ENCODE measurements at places on chromosomes 7 and 10.

- DNase-seq = no peak
Measured at GRCh38 chr7:35658606-35659201, 36.2 kb downstream of the HERPUD2 start.

GRCh38 chr7:35624299-35625186 is 70.4 kb downstream of the HERPUD2 start:
- peak; percentile 56 for DNase-seq

- no peak for DNase-seq
Measured at GRCh38 chr7:513521-514166, 6.0 kb downstream of the PDGFA start.

- DNase-seq = no peak
Measured at GRCh38 chr7:100582650-100583049, 3.3 kb downstream of the LRCH4 start.

- DNase-seq = no peak
Measured at GRCh38 chr10:117360994-117361667, 14.1 kb downstream of the PDZD8 start.

- no peak for DNase-seq
Measured at GRCh38 chr10:49542353-49542752, 3.4 kb upstream of the ERCC6 start.

DNA sequence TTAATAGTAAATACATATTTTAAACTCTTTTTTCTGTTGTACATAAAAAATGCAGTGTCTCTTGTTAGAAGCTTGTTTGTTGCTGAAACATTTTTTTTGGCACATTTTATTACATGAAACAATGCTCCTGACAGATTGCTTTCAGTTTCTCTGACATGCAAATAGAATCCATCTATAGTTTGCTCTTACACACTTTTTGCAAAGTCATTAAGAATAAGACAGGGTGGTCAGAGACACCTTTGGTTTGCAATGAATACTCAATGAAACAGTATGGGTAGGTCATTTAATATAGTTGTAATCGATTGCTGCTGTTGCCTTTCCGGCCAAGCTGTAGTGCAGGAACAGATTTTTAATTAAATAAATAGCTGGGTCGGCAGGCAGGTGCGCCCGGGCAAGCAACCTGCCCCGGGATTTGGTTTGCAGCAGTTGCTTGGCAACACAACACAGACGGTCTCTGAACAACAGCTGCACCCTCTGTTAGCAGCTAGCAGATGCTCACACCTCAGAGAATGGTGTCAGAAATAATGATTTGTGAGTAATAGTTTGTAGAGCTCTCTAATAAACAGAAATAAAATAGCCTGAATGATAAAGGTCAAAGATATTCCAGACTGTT is 115.7 kb upstream of the CACNA2D1 start:
- no peak for DNase-seq

DNA sequence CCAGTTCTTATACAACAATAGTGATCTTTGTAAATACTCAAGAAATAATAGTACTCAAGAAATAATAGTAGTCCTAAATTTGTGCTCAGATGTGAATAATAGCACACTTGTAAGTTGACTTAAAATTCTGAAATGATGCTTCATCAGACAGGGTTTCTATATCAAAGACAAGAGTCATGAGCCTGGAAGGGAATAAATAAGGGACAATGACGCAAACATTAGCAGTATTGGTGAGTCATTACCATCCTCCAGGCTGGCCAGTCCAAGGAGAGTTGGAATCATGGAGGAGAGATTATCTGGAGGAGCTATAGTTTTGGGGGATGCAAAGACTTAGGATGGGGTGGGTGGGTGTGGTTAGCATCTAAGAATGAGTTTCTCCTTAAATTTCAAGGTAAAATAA is 6.1 kb upstream of the SH3PXD2A start:
- DNase-seq = no peak

DNA sequence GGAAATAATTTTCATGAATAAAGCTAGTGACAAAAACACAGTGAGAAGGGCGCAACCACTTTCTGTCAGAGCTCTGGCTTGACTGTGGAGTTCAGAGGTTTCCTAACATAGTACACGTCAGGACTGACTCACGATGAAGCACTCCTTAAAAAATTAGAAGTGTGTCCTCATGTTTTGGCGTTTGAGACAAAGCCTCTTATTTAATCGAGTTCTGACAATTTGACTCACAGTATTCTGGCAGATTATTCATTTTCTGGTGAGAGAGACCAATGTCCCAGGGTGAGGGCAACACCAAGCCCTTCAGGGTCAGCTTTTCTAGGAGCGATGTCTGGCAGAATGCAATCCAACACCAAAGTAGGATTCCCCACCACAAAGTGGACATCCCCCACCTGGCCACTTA is 108.7 kb downstream of the DIP2C start:
- no peak for DNase-seq

DNA sequence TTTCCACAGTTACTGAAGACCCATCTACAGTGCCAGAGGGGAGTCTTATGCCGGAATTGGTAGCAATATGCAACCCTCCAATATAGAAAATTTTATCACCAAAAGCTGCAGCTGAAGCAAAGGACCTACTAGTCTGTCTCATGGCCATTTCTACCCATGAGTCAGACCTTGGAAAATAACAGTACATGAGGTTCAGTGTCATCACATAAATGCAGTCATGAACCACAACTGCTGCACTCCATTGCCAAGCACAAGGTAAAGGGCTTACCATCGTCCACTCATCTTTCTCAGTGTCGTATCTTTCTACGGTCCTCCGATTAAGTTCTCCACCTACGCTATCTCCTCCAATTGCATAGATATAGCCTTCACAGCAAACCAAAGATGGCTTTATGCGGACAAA is 21.8 kb downstream of the KBTBD2 start:
- no peak for DNase-seq

DNA sequence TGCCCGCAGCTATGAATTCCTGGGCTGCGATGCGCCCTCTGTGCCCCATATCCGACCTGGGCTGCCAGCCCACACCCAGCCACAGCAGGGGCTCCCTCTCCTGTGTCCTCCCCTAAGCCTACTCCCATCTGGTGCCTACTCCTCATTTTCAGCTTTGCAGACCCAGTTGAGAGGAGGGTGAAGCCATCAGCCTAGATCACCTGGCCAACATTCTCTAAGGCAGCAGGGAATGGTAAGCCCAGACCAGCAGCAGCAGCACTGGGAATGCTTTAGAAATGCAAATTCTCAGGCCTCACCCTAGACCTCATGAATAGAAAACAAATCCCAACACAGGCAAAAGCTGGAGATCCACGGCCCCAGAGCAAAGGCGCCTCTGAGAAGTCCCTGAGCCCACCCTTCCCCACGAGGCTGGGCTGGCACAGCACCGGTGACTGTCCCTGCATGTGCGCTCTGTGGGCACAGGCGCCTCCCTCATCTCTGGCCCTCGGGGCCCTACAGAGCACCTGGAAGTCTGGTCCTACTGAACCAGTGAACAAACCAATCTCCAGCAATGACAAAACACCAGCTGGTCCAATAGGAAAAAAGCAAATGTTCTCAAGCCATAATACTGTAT is 161.4 kb downstream of the GFRA1 start:
- no peak for DNase-seq

- no peak for DNase-seq
Measured at GRCh38 chr10:19930936-19931893, 115.0 kb downstream of the PLXDC2 start.

GRCh38 chr7:88432301-88432700 is 125.6 kb upstream of the STEAP4 start:
- no peak for DNase-seq

DNA sequence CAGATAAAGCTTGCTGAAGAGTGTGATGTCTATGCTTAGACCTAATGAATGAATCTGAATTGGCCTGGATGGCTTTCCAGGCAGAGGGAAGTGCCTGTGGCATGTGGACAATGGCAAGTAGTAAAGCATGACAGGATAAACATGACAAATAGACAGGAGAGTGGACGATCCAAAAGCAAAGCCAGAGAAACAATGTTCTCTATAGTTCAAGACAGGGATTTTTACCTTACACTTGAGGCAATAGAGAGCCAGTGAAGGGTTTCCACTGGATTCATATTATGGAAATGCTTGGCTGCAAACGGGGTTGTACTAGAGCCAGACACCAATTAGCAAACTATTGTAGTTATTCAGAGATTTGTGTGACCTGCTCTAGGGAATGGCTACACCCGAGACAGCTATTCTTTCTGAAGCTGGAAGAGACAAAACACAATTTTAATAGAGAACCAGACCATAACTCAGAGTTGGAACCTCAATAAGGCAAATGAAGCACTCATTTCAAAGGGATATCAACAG is 2.3 kb downstream of the AGMO start:
- DNase-seq = no peak

GRCh38 chr7:92436612-92437445 is 10.5 kb upstream of the GATAD1 start:
- DNase-seq = no peak

DNA sequence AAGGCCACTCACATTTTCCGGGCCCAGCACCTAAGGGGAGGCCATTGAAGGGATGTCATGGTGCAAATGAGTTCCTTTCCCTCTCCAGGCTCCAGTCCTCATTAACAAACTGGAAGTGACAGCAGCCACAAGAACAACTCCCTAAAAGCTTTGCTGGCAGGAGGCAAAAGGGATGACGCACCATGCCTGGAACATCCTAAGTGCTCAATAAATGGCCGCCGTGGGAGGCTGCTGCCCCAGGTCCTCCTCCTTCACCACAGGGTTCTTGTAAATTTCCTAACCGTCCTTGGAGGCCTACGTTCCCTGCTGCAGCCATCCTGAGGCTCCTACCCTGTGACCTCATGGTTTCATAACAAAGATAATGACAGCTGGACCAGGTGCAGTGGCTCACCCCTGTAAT is 41.3 kb upstream of the CAMK1D start:
- no peak for DNase-seq

DNA sequence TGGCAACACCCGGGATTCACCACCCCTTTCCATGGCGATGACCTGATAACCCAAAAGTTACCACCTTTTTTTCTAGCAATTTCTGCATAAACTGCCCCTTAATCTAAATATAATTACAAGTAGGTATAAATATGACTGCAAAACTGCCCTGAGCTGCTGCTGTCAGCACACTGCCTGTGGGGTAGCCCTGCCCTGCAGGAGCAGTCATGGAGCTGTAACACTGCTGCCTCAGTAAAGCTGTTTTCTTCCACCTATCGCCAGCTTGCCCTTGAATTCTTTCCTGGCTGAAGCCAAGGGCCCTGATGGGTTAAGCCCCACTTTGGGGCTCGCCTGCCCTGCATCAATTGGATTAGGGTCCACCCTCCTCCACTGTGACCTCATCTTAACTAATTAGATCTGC is 368.8 kb downstream of the SFMBT2 start:
- DNase-seq = no peak

DNA sequence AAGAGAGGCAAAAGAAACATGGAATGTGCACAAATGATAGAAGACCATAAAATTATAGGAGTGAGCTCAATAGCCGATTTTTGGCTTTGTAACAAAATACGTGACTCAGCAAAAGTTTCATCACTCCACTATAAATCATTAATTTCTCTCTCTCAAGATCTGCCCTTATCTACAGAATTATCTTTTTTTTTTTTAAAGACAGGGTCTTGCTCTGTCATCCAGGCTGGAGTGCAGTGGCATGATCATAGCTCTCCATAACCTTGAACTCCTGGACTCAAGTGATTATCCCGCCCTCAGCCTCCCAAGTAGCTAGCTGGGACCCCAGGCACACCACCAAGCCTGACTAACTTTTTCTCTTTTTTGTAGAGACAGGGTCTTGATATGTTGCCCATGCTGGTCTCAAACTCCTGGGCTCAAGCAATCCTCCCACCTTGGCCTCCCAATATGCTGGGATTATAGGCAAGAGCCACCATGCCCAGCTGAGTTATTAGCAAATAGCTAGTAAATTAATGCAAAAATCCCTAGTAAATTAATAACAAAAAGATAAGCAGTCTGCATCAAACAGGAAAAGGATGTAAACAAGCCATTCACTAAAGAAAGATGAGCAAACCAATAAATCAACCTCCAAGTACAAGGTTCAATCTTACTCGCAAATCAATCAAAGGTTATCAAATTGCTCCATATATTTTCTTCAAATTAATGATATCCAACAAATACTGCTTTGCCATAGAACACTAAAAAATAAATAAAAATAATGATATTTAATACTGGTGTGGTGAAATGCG is 450.7 kb downstream of the PARD3 start:
- no peak for DNase-seq

DNA sequence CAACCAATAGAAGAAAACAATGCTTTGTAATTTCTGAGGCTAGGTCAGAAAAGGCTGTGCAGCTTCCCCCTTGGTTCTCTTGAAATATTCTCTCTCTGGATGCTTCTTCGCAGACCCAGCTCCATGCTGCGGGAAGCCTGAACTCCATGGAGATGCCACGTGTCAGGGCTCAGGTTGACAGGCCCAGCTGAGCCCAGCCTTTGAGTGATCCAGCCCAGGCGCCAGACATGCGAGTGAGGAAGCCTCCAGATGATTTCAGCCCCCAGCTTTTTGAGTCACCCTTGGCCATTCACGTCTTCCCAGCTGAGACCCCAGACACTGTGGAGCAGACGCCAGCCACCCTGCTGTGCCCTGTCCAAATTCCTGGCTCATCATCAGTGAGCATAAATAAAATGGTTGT is 378.4 kb upstream of the NRP1 start:
- DNase-seq = no peak

- DNase-seq = no peak
Measured at GRCh38 chr7:138070908-138071307, 5.4 kb upstream of the AKR1D1 start.

GRCh38 chr7:147079083-147079482 is 962.5 kb downstream of the CNTNAP2 start:
- DNase-seq = no peak

DNA sequence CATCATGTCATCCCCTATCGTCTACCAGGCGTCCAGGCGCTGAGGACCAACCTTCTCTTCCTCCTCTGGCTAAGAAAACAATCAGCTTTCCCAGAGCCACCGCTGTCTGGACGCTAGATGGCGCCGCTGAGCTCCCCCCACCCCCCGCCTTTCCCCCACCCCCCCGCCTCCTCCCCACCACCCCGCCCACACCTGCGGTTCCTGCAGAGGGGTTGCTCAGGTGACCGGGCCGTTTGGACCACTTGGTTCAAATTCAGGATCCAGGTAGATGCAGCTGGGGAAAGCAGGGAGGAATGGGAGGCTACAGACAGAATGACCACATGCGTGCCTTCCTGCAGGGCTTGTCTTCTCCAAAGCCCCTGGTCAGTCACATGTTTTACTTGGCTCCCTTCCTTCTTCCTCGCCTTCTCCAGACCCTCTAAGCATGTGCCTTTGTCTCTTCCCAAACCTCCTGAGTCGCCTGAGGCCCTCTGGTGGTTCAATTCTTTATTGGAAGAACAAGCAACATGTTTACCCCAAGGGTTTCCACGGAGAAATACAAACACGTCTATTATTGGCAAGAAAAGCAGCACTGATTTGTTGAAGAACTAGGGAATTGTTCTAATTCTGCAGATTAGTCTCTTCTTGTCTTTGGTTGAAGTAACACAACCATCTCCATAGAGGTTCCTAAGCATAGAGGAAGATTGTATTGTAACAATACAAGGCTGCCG is 24.7 kb downstream of the AOC1 start:
- DNase-seq = peak; percentile 52

Measured in CD4-positive, alpha-beta T cell treated with Interleukin-21 for 1 hour (primary cell).